T1000 (cell line): ENCODE measurements at places on chromosomes 2 and 18.

DNA sequence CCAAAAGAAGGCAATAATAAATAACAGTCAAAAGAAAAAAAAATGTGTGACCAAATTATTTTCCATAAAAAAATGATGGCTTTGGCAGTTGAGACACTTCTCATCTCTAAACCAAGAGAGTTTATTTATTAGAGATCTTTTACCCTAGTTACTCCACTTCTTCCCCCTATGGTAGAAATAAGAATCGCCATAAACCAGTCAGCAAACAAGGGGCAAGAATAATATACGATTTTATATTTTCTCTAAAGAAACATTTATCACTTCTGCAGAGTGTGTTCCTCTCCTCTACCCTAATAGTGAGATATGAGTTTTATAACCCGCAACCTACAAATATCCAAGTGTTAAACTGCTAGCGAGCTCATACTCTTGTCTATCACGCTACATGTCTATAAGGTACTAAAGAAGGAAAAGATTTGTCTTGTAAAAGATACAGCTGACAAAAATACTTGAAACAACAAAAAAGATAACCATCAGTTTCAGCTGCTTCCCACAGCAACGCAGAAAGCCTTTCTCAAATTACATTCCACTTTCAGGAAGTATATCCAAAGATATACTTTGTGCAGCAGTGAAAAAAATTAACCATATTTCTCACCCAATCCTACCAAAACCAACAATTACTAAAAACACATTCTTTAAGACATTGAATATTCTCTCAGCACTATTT, 2.3 kb downstream of the RNF103 start:
- no peak for DNase-seq

DNA sequence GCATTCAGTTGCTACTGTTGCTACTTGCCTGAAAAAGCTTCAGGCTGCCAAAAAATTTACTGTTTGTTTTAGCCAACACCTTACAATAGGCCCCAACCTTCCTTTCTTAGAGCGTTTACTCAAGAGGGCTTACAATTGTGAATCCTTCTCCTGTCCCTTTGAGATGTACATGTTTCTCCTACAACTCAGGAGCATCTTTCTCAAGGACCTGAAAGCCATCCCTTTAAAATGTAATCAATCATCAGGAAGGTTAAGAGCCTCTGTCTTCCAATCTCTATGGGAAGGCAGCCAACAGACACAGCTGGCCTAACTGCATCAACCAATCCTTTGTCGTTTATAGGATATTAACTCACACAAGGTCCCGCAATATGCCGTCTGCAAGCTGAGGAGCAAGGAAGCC, 3.4 kb upstream of the IER3IP1 start:
- DNase-seq = no peak

GRCh38 chr2:29478641-29479040, 363.4 kb downstream of the CLIP4 start:
- DNase-seq = no peak

DNA sequence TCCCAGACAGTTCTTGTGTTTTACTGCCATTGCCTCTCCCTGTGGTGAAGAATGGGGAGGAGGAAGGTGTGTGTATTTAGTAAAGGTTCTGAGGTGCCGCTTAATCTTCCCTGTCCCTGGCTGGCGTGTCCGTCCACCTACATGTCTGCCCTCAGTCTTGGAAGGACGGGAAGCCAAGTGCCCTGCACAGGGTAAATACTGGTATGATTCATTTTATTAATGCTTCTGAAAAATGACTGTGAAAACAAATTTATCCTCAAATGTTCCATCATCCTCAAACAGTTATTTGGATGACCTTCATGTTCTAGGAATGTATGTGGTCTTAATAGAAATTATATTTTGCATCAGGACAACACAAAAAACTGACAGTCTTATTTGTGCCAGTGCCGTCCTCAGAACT, 6.6 kb downstream of the EPAS1 start:
- DNase-seq = no peak

DNA sequence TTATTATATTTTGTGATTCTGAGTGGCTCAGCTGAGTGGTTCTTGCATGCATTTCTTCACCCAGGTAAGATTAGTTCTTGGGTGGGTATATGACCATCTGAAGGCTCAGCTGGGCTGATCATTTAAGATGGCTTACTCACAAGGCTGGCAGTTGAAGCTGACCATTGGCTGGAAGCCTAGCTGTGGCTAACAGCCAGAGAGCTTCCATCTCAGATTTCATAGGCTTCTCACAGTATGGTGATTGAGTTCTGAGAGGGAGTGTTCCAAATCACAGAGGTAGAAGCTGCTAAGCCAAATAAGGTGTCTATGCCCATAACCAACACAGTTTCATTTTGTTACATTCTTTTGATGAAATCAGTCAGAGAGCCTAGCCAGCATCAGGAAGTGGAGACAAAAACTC, 117.4 kb upstream of the RPRM start:
- no peak for DNase-seq

DNA sequence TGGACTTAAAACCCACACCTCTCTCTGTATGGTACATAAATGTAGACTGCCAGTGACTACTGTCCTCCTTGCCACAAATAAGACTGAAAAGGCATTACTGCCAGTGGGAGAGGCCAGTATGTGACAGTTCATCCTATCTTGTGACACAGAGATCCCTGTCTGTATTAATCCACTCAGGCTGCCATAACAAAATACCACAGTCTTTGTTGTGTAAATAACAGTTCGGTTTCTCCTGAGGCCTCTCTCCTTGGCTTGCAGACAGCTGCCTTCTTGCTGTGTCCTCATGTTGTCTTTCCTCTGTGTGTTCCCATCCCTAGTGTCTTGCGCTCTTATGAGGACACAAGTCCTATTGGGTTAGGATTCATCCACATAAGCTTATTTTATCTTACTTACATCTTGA, 46.4 kb upstream of the IL1RL1 start:
- no peak for DNase-seq

DNA sequence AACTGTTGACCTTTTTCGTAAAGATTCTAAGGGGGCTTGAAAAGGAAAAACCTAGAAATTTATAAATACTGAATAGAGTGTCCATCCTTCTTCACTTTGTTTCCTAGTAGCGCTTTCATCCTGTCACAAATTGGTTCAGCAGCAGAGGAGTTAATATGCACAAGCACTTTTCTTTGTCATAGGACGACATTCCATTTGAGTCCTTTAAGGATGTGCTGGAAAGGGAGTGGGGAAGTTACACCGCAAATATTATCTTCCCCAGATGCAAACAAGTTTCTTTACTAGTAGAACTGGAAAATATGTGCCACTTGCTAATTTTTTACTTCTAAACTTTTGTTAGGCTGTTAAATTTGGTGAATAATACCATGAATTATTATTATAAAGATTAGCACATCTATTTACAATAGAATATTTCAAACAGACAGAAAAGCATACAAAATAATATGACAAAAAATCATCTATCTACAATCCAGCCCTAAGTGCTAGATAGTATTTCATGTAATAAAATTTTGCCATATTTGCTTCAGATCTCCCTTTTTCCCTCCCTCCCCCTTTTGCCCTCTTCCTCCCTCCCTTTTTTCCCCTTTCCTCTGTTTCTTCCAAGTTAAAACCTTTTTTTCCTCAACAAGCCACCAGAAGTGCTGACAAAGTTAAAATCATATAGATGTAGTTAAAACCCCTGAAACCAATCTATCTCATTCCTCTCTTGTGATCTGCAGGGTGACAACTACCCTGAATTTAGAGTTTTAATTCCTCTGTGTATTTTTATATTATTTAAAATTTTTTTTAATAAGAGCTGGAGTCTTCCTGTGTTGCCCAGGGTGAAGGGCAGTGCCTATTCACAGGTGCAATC, 50.5 kb upstream of the MAP4K3 start:
- DNase-seq = no peak

GRCh38 chr18:52670896-52671295, 330.9 kb downstream of the DCC start:
- DNase-seq = no peak

DNA sequence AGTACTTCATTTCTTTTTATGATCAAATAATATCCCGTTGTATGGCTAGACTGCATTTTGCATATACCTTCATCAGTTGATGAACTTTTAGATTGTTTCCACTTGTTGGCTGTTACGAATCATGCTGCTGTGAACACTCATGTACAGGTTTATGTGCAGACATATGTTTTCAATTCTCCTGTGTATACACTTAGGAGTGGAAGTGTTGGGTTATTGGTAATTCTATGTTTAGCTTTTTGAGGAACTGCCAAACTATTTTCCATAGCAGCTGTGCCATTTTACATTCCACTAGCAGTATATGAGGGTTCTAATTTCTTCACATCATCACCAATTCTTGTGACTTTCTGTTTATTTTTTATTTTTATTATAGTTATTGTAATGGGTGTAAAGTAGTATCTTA, 32.1 kb upstream of the LCLAT1 start:
- DNase-seq = no peak

DNA sequence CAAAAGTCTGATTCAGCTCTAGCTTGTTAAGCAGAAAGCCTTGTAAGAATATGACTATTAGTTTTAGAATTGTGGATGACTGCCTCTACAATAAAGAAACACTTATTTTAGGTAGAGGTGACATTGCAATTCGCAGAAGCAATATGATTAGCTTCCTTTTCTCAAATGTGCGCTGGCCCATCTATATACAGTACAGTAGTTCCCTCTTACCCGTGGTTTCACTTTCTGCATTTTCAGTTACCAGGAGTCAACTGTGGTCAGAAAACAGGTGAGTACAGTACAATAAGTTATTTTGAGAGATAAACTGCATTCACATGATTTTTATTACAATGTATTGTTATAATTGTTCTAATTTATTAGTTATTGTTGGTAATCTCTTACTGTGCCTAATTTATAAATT, 405.1 kb downstream of the GPD2 start:
- DNase-seq = no peak

- no peak for DNase-seq
These were observed 3.3 kb downstream of the RNF152 start for GRCh38 chr18:61889541-61889940.

- DNase-seq = no peak
These were observed 56.5 kb downstream of the MGAT5 start for GRCh38 chr2:134310107-134311079.

GRCh38 chr2:157866202-157866601, 9.9 kb downstream of the ACVR1 start:
- no peak for DNase-seq

- DNase-seq = no peak
These were observed 7.2 kb upstream of the ITGB6 start for GRCh38 chr2:160207271-160207670.

GRCh38 chr18:64379662-64380061, 230.8 kb upstream of the LINC00305 start:
- no peak for DNase-seq

DNA sequence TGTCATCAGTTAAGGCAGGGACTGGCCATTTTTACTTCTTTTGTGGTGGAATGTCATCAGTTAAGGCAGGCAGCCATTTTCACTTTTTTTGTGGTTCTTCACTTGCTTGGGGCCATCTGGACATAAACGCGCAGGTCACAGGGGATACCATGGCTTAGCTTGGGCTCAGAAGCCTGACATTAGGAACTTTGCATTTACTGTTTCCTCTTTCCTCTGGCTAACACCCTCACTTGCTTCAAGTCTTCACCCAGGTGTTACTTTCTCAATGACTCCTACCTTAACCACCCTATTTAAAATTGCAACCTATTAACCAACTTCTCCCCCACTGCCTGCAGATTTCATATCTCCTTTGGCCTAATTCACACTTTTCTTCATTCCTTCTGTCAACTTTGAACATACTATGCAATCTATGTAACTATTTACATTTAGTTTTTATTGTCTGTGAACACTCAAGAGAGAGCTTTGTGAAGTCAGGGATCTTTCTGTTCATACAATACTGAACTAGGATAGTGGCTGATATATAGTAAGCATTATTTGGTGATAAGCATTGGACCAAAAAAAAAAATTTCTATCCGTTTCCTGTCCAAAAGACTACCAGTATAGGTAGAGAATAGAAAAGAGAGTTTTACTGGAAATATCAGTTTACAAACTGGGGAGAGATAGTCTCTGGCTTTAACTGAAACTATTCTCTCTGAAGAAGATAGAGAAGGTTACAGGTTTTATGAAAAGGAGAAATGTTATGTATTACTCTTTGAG, 600.1 kb upstream of the ZNF804A start:
- DNase-seq = no peak

GRCh38 chr2:160570376-160570775, 76.8 kb upstream of the RBMS1 start:
- DNase-seq = no peak

DNA sequence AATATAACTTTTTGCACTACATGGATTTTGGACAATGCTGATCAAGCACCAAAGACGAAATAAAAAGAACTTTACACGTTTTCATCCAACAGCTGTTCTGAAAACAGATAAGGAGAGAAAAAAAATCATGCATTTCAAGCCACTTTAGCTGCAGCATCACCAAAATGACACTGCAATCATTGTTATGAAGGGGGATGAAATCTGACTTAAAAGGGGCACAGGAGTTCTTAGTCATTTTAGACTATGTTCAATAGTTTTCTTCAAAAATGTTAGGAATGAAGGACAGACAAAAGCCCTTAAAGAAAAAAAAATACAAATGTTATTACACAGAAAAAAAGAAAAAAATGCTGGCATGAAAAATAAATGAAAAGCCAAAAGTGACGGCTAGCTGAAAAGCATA, 71.2 kb downstream of the CUL3 start:
- DNase-seq = no peak

- no peak for DNase-seq
These were observed 93.6 kb upstream of the TMEM18 start for GRCh38 chr2:770776-771175.

DNA sequence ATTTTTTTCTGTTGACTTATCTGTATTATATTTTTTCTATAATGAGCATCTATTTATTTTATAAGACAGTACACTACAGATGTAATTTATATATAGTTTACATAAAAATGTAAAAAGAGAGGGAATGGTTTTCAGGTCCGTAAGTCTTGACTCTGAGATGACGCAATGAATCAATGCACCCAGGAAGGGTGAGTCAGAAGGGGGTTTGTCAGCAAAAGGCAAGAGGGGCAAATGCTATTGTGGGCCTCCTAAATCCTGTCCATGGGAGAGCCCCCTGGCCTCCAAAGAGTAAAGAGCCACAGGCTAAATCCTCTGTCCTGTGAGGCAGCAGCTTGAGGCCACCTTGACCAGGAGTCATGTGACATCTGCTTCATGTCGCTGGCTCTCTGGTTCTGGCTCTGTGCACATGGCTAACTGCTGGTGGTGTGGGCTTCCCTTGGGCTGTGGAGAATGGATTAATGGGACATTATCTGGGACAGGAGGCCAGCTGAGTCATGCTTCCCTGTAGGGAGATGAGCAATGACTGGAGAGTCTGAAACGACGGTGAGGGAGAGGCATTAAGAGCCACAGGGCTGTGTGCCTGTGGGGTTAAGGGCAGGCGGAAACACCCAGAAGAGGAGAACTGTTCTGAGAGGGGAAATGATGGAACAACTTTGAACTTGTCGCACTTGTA, 22.8 kb upstream of the ASB18 start:
- DNase-seq = peak; percentile 55

DNA sequence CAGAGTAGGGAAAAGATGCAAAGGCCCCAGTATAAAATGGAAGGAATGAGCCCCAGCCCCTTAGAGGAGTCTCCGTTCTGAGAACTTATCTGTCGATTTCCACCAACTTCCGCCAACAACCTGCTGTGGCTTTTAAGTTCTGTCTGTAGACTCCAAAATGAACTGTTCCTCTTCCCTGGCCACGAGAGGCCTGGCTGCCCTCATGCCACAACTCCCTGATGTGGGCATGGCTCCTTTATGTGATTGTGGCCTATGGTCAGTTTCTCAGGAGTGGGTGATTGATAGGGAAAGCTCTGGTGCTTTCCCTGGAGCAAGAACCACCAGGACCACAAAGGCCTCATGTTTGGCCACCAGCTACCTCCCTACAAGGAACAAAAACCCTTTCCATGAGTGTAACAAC, 18.8 kb upstream of the CD207 start:
- DNase-seq = no peak

- no peak for DNase-seq
These were observed 1.3 kb upstream of the ODC1 start for GRCh38 chr2:10449486-10449831.
